Dorsolateral prefrontal cortex (tissue), 122 donors: ENCODE measurements at places on chromosomes 13 and 19.

DNA sequence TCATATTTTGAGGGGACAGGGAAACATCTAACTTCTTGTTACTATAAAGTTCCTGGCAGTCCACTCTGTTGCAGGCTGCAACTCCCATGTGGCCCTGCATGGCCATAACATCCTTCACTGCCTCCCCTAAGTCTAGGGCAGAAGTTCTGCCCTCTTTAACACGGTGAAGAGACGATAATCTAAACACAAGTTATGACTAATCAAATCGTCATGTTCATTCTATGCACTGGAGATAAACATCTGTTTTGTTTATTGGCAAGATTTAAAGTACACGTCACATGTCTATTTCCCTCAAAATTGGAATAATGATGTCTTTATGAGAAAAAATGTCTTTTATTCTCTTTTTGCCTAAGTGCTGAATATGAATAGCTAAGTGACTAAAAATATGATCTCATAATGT lies 1629.4 kb downstream of the PCDH9 start:
- no peak for DNase-seq

DNA sequence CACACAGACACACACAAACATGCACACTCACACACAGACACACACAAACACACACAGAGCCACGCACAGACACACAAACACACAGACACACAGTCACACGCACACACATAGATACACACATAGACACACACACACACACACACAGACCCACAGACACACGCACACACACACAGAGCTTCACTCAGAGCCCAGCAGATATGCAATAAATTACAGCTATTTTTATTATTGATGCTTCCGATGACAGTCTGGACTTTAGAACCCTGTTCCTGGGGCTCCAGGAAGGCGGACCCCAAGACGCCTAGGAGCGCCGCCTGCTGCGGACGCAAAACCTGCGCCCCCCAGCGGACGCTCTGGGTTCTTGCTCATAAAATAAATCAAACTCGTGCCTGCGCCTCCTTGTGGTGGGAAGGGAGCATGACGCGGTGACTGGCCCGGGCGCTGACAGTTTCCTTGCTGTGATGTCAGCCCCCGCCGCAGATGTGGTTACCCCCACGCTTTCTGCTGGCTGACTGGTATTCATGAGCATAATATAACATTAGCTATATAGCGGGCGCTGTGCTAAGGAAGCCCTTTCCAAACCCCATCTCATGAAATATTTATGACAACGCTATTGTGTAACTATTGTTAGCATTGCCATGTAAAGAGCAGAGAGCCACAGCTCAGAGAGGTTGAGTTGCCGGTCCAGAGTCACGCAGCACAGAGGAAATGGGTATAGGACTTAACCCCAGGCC lies 64.4 kb upstream of the TM9SF2 start:
- peak; percentile 80 for DNase-seq

- no peak for DNase-seq
These were observed 78.7 kb downstream of the SHISA2 start for GRCh38 chr13:25973085-25973484.

DNA sequence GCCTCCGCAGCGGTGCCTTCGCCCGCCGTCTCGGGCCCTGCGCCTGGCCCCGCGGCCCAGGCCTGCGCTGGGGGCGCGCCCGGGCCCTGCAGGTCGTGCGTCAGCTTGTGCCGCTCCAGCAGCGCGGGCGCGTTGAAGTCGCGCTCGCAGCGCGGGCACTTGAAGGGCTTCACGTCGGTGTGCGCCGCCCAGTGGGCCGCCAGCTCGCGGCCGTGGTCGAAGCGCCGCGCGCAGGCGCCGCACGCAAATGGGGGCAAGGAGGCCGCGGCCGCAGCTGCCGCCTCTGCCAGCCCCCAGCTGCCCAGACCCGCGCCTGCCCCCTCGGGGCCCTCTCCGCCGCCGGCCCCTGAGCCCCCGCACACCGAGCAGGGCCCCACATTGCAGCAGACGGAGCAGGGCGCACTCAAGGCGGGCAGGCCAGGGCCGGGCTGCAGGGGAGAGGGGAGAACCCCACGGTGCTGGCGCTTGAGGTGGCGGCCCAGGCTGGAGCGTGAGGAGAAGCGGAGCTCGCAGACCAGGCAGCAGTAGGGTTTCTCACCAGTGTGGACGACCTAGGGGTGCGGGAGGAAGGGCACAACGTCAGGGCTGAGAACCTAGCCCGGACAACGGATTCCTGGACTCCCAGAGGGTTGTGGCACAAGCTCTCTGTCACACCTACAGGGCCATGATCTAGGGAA lies 6.1 kb downstream of the FIZ1 start:
- no peak for DNase-seq

- no peak for DNase-seq
These were observed 26.9 kb upstream of the CYP2A7 start for GRCh38 chr19:40908976-40909375.
